ENCODE measurements at places on chromosomes 7 and 10. TPM values are rescaled to one million over a fixed set of nuclear protein-coding genes. Genes with fewer than 3 reads are reported as not detected.

The CYP2E1 gene
- total RNA-seq = 2.9 TPM

The TMEM176B gene
- total RNA-seq = 32.7 TPM

The GNGT1 gene
- total RNA-seq = 0.70 TPM

The CAMK1D gene
- 25.4 TPM for total RNA-seq

The COL17A1 gene
- 18.5 TPM for total RNA-seq

The RARRES2 gene
- total RNA-seq = 91.0 TPM

GRCh38 chr7:108144931-108145330, 14.8 kb upstream of the LAMB4 start:
- no peak for DNase-seq

DNA sequence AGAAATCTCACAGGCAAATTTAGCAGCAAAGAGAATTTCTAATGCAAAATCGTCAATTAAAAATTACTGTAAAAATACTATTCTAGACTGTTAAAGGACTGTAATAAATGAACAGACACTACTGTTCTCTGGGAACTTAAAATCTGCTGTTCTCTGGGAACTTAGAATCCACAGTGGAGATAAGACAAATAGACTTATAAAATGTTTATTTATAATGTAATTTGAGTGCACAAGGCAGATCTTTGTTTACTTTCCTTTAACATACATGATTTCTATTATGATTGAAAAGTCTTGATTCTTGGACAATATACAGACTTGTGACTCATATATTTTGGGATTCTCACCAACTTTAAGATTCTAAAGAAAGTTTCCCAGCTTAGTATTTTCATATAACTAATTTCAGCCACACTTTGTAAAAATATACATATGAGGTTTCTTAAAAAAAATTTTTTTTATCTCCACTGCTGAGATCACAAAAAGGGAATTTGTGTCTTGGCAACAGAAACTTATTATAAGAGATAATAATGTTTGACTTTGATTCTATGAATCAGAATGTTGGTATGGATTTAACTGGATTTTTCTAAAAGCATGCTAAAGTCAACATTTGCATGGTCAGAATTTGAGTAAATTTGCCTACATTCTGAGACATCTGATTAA, 166.3 kb upstream of the RHOBTB1 start:
- DNase-seq = no peak

DNA sequence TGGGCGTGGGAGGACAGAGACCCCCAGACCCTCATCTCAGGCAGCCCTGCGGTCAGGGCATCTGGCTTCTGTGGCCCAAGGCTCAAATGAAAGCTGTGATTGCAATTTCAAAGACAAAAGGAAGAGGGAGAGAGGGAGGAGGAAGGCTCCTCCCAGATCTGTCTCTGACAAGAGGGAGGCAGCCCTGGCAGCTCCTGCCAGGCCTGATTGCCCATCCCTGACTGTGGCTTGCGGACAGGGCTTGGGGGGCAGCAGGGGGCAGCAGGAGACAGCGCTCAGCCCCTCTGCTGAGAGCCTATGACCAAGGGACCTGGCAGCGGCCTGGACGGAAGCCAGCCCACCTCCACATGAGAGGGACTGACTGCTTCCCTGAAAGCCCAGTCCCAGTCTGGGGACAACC, 91.8 kb downstream of the PTPRN2 start:
- DNase-seq = no peak

DNA sequence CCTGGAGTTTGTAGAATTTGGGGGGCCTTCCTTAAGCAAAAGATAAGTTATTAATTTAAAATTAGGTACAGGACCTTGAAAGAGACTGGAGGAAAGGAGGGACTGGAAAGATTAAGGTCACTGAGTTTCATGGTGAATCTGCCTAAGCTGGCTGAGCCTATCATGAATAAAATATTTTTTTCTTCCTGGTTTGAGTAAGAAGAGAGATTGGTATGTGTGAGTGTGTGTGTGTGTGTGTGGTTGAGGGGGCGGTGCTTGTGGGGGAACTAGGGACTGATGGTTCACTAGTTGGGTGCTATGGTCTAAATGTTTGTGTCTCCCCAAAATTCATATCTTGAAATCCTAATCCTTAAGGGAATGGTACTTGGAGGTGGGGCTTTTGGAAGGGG, 142.5 kb upstream of the PRKCQ start:
- no peak for DNase-seq

DNA sequence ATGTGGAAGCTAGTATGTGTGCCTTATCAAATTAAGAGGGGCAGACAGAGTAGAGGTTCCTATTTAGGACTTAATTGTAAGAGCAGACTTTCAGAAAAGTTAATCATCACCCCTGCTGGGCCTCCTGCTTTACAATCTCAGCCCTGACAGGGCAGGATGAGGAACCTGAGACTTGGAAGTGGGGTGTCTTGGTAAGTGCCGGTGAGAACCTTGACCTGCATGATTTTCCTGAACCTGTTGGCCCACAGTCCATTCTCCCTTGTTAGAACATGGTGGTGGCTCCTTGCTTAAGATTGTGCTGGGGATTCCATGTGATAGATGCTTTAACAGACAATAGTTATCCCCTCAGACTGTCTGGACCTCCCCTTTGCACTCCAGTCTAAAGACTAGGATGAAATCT, 141.7 kb upstream of the TMEM72 start:
- DNase-seq = no peak

GRCh38 chr10:69723653-69724052, 78.1 kb upstream of the COL13A1 start:
- no peak for DNase-seq

- DNase-seq = no peak
These were observed 191.5 kb downstream of the REEP3 start for GRCh38 chr10:63712717-63713115.

DNA sequence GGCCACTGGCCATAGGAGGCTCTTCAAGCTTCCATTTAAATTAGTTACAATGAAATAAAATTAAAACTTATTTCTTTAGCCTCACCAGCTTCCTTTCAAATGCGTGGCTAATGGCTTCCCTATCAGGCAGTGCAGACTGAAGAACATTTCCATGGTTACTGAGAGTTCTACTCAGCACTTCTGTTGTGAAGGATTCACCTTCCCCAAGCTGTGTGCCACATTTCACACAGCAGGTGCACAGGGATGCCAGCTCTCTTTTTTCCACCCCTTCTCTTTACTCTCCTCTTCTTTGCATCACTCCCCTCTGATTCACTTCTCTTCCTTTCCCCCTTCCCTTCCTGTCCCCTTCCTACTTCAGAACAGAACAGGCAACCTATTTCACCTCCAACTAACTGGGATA, 833 bp downstream of the GDF2 start:
- no peak for DNase-seq

All from ureter (tissue), 1 donor.